SK-N-SH (cell line): ENCODE measurements at places on chromosomes 3 and 15.

GRCh38 chr3:150101016-150101415, 130.3 kb upstream of the PFN2 start:
- no peak for DNase-seq

GRCh38 chr3:77412021-77412438, 372.1 kb downstream of the ROBO2 start:
- DNase-seq, result no peak

DNA sequence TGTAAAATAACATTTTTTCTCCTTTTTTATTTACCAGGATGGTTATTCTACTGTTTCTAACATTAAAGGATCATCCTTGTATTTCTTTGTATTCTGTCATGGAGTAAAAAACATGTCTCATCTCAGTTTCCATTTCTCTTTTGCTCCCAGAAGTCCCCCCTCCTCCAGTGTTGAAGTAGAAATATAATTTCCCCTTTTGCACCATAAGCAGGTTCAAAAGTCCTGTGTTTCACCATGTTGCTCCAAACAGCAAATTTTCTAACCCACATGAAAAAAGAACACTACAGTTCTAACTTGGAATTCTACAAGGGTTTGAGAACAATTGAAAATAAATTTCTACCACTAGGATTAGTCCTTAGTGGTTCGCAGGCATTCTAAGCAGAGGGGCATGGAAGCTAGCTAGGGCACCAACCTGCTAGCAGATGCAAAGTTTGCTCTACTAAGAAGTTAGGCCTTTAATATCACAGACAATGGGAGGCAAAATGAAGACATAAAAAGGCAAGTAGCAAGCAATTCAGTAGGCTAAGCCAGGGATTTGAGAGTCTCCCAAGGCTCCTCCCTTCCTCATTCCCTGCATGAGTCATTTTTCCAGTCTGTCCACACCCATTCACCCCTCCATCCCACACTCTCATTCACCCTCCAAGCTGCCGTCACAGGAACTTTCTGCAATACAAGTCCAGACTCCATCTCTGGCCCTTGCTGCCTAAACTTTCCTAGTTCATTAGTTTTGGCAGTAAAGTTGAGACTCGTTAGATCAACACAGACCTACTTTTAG, 2.3 kb upstream of the MBNL1 start:
- peak; percentile 7 for DNase-seq

DNA sequence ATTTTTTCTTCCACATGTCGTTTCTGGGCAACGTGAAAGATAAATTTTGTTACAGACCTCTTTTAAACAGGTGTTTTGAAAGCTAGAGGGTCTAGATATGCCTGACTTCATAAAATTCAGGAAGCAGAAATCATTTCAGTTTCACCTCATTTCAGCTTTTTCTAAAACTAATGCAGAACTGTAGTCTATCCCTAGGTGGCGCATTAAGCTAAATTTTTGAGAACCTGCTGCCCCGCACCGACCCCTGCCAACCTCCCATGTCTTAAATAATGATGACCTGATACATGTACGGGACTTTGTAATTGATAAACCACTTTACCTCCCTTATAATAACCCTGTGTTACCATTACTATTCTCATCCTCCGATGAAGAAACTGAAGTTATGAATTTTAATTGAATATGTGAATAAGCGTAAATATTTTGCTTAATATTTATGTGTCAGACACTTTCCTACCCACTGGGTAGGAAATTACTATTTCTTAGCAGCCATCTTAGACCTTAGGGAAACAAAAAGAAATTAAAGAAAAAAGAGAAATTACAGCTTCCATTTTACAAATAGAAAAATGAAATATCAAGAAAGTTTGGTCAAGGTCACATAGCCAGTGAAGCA, 78.7 kb upstream of the GCNT3 start:
- DNase-seq, result peak; percentile 50

DNA sequence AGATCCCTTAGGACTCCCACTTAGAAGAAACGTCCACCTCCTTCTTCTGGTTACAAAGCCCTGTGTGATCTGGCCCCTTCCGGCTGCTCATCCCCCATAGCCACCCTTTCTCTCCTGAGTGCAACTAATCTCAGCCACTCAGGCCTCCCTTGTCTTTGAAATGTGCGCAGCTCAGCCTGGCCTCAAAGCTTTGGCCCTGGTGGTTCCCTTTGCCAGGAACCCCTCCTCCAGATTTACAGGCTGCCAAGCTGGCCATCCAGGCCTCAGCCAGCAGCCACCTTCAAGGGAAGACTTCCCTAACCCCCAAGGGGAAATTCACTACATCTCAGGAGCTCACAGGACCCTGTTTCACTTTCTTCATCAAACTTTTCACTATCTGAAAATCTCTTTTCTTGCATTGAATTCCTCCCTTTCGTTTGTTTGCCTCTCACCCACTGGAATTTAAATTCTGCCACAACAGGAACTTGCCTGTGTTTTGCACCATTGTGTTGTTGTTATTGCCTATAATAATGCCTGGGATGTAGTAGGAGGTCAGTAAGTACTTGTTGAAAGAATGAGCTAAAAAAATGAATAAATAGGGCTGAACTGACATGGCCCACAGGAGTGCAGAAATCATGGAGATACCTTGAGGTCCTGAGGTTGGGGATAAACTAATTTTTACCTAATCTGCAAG, 109.5 kb upstream of the PFN2 start:
- DNase-seq, result no peak

GRCh38 chr15:56813995-56814394, 80.7 kb upstream of the ZNF280D start:
- no peak for DNase-seq
